ENCODE measurements at places on chromosomes 6 and 20.
A peak's percentile ranks its signal among the peaks of the same experiment; 100 is the strongest.

DNA sequence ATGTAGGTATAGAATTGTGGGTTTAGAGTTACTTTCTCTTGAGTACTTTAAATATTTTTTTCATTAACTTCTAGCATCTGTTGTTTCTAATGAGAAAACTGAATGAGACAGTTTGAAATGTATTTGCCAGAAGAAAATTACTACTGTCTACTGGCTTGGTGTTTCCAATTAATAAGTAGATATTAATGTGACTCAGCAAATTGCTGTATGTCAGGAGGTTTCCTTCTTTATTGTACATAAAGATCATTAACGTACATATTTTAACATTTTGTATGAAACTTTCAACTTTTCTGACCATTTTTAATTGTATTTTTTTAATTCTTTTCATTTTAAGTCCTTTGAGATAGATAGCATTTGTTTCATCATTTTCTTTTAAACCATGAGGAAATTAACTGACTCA is 135.1 kb upstream of the SLC22A23 start:
- DNase-seq: no peak

GRCh38 chr20:52142757-52143156 is 48.8 kb downstream of the ZFP64 start:
- no peak for DNase-seq

GRCh38 chr6:150541576-150541975 is 58.1 kb upstream of the PLEKHG1 start:
- no peak for DNase-seq

DNA sequence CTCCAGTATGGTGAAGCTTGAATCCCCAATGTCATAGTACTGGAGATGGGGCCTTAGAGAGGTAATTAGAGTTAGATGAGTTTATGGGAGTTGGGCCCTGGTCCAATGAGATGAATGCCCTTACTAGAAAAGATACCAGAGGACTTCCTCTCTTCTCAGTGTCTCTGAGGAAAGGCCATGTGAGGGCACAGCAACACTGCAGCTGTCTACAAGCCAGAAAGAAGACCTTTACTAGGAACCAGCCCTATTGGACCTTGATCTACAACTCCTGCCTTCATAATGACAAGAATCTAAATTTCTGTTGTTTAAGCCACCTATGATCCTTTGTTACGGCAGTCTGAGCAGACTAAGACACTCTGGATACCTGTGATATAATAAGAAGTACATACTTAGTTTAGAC is 31.4 kb upstream of the AKAP7 start:
- DNase-seq: no peak

DNA sequence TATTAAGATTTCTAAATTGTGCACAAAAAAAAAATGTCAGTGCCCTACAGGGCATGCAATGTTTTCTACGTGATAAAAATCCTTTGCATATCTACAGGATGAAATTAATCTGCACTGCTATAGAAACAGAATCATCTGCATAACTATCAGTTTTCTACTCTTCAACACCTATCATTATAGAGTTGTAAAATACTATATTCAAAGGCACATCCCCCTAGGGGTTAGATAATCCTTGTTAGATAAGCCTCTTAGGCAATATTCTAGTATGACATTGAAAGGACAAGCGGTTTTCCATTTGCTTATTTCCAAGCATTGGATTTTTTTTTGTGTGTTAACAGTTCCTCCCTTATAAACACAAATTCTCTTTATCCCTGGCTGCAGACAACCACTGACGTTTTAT is 98.7 kb upstream of the LAMA2 start:
- DNase-seq: no peak

GRCh38 chr6:83592770-83593394 is 80.5 kb downstream of the PRSS35 start:
- DNase-seq: peak; percentile 13

Measured in AG10803 (cell line).